ENCODE measurements at places on chromosomes 5 and 9. TPM values are rescaled to one million over a fixed set of nuclear protein-coding genes. Genes with fewer than 3 reads are reported as not detected.

PCDHB3 gene
- total RNA-seq = 0.77 TPM

AK3 gene
- 90.3 TPM for total RNA-seq

CDH6 gene
- total RNA-seq = 9.8 TPM

SV2C gene
- total RNA-seq = not detected

ITK gene
- not detected for total RNA-seq

C7 gene
- under 0.01 TPM for total RNA-seq

NUTM2F gene
- not detected for total RNA-seq

BASP1 gene
- 186 TPM for total RNA-seq

RLN1 gene
- not detected for total RNA-seq

GLRA1 gene
- total RNA-seq = not detected

GRIA1 gene
- total RNA-seq = 1.8 TPM

GDNF gene
- total RNA-seq = 0.83 TPM

TRIM36 gene
- total RNA-seq = under 0.01 TPM

CATSPER3 gene
- under 0.01 TPM for total RNA-seq

SPINK13 gene
- not detected for total RNA-seq

SLC27A6 gene
- total RNA-seq = 0.26 TPM

FAM153A gene
- total RNA-seq = not detected

IFNA13 gene
- total RNA-seq = not detected

DBH gene
- total RNA-seq = not detected

CDKN2B gene
- 44.9 TPM for total RNA-seq

SMIM33 gene
- not detected for total RNA-seq

IRF1 gene
- total RNA-seq = 22.1 TPM

KIF12 gene
- total RNA-seq = not detected

CCL27 gene
- total RNA-seq = not detected

PCDHA9 gene
- 0.26 TPM for total RNA-seq

PCDHA2 gene
- total RNA-seq = 0.33 TPM

PCDHA7 gene
- total RNA-seq = 0.26 TPM

LCN2 gene
- not detected for total RNA-seq

CCNJL gene
- total RNA-seq = not detected

SEMA5A gene
- total RNA-seq = 17.7 TPM

C5orf52 gene
- not detected for total RNA-seq

IGIP gene
- 13.4 TPM for total RNA-seq

PHF24 gene
- total RNA-seq = 0.17 TPM

KCNMB1 gene
- total RNA-seq = not detected

NEUROG1 gene
- total RNA-seq = not detected

IL3 gene
- total RNA-seq = not detected

FOXE1 gene
- not detected for total RNA-seq

COQ4 gene
- total RNA-seq = 11.2 TPM

CCL28 gene
- total RNA-seq = 2.8 TPM

NR4A3 gene
- 5.6 TPM for total RNA-seq

CDH12 gene
- total RNA-seq = not detected

PRLR gene
- 0.33 TPM for total RNA-seq

CBY3 gene
- total RNA-seq = not detected

STKLD1 gene
- total RNA-seq = 0.99 TPM

ACOT12 gene
- 2.0 TPM for total RNA-seq

Measured in fibroblast of lung (primary cell).